ENCODE measurements at places on chromosomes 5 and 9.

GRCh38 chr5:88845081-88845697, 37.8 kb downstream of the MEF2C start:
- H3K36me3 ChIP-seq = peaks cover under 1% of the 10 kb centered on the region
- no peak for DNase-seq
- no peaks in the 10 kb centered on the region for H3K4me1 ChIP-seq
- no peaks in the 10 kb centered on the region for H3K27me3 ChIP-seq
- H3K27ac ChIP-seq = no peak overlapping the region

DNA sequence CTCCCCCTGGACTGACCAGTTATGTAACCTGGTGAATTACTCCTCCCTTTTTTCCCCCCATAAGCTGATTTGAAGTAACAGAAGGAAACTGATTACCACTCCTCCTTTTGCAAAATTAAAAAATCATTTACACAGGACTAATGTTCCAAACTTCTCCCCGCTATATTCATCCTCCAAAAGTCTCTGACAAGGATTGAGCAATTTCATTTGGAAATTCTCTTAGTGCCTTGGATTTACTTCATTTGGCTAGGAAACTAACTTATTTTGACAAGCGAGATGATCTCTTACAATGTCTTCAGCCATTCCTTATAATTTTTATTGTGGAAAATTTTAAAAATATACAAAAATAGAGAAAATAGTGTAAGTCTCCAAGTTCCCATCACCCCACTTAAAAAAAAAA, 15.4 kb upstream of the B4GALT1 start:
- H3K36me3 ChIP-seq = no peaks in the 10 kb centered on the region
- H3K4me1 ChIP-seq = no peaks in the 10 kb centered on the region
- no peak overlapping the region for H3K27ac ChIP-seq

GRCh38 chr5:150080696-150081435, 5.5 kb downstream of the CSF1R start:
- no peak overlapping the region for H3K27ac ChIP-seq
- peaks cover 25% of the 10 kb centered on the region for H3K4me1 ChIP-seq
- DNase-seq = no peak
- no peaks in the 10 kb centered on the region for H3K36me3 ChIP-seq
- no peak overlapping the region for H3K4me3 ChIP-seq
- peaks cover 8% of the 10 kb centered on the region for H3K27me3 ChIP-seq

- no peaks in the 10 kb centered on the region for H3K36me3 ChIP-seq
- no peak overlapping the region for H3K4me3 ChIP-seq
- H3K27ac ChIP-seq = peak overlapping the region; percentile 88
- peaks cover 46% of the 10 kb centered on the region for H3K4me1 ChIP-seq
Observed at GRCh38 chr9:78130004-78130403, 98.4 kb upstream of the GNAQ start.

DNA sequence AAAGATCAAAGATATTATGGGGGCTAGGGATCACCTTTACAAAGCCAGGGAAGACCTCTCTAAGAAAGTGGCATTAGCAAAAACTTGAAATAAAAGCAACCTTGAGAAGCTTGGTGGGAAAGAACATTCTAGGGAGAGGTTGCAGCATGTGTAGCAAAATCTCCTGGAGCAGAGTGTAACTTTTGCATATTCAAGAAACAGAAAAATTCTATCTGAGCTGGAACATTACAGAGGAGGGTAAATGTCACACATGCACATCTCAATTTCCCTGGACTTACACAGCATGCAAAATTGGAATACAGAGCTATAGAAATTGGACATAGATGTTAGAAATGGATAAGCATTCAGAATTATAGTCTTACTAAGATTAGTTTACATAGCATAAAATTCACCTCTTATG, 510.0 kb downstream of the CETN3 start:
- H3K36me3 ChIP-seq = peaks cover 5% of the 10 kb centered on the region
- no peak overlapping the region for H3K4me3 ChIP-seq
- H3K4me1 ChIP-seq = no peaks in the 10 kb centered on the region

GRCh38 chr5:151678713-151679112, 8.0 kb downstream of the SPARC start:
- peaks cover under 1% of the 10 kb centered on the region for H3K36me3 ChIP-seq
- peak overlapping the region; percentile 5 for H3K4me3 ChIP-seq
- peaks cover 57% of the 10 kb centered on the region for H3K4me1 ChIP-seq
- H3K27me3 ChIP-seq = no peaks in the 10 kb centered on the region

DNA sequence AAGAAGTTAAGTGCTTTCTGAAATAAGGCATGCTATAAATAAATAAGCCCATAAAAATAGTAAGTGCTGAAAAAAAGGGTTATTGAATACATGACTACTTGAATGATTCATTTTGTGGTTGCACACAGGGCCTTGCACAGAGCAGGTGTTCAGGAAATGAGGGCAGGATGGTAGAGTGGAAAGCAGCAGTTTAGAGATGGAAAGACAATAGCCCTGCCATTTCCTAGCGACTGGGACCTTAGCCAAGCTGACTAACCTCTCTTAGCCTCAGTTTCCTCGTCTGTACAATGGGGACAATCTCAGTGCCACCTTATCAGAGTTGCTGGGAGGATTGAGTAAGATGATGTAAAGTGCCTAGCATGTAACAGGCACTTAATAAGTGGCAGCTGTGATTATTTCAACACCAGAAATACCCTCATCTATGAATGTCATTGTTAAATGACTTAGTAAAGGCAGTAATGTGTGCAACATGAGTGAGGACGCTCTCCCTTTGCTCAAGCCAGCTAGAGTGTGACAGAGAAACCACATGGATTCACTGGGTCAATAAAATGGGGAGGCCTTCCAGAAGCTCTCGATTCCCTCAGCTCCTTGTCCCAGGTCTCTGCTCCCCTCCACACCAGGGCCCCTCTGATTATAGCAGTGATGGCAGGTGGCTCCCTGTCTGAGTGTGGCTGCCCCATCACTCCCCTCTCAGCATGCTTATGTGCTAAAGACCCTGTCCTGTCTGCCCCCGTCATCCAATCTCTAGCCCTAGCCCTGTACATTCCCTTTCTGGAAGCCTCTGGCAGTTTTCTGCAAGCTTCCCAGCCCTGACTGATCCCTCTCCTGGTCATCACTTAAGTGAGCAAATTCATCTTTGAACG, 16.0 kb upstream of the PHF19 start:
- H3K36me3 ChIP-seq = no peaks in the 10 kb centered on the region
- H3K27me3 ChIP-seq = no peaks in the 10 kb centered on the region

- H3K27ac ChIP-seq = no peak overlapping the region
- no peaks in the 10 kb centered on the region for H3K27me3 ChIP-seq
- H3K4me1 ChIP-seq = no peaks in the 10 kb centered on the region
- DNase-seq = no peak
- no peaks in the 10 kb centered on the region for H3K36me3 ChIP-seq
Observed at GRCh38 chr5:160674901-160675300, 177.1 kb downstream of the ATP10B start.

GRCh38 chr5:65022932-65023331, 254.2 kb downstream of the CWC27 start:
- no peak overlapping the region for H3K27ac ChIP-seq
- H3K36me3 ChIP-seq = no peaks in the 10 kb centered on the region
- peaks cover 12% of the 10 kb centered on the region for H3K4me1 ChIP-seq

GRCh38 chr9:90477535-90477934, 165.1 kb downstream of the DIRAS2 start:
- H3K4me3 ChIP-seq = no peak overlapping the region
- H3K27ac ChIP-seq = peak overlapping the region; percentile 30
- no peaks in the 10 kb centered on the region for H3K27me3 ChIP-seq
- no peaks in the 10 kb centered on the region for H3K4me1 ChIP-seq
- DNase-seq = no peak

DNA sequence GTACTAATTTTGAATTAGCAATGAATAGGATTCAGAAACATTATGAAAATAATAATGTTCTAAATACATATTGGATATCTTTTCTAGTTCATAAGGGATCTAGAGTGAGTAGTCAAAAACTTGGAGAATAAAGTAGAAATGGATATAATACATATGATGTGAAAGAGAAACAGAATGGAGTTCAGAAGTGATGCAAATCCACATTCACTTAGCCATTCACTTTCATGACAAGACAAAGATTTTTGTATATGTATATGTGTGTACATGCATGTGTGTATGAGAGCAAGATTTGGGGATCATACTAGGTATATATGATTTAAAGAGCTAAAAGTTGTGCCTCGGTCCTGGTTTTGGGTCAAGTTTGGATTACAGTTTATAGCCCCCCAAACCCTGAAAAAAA, 34.1 kb downstream of the TMEM252 start:
- peaks cover 14% of the 10 kb centered on the region for H3K4me1 ChIP-seq
- H3K4me3 ChIP-seq = no peak overlapping the region
- no peak overlapping the region for H3K27ac ChIP-seq
- H3K36me3 ChIP-seq = no peaks in the 10 kb centered on the region

- peaks cover 91% of the 10 kb centered on the region for H3K4me1 ChIP-seq
- peak overlapping the region; percentile 5 for H3K4me3 ChIP-seq
- no peaks in the 10 kb centered on the region for H3K27me3 ChIP-seq
- H3K27ac ChIP-seq = peak overlapping the region; percentile 38
- no peak for DNase-seq
Observed at GRCh38 chr9:95498641-95499040, 18.1 kb downstream of the PTCH1 start.

- no peaks in the 10 kb centered on the region for H3K4me1 ChIP-seq
- DNase-seq = no peak
- no peak overlapping the region for H3K27ac ChIP-seq
- peaks cover 2% of the 10 kb centered on the region for H3K36me3 ChIP-seq
Observed at GRCh38 chr9:3074247-3074646, 230.4 kb upstream of the PUM3 start.

DNA sequence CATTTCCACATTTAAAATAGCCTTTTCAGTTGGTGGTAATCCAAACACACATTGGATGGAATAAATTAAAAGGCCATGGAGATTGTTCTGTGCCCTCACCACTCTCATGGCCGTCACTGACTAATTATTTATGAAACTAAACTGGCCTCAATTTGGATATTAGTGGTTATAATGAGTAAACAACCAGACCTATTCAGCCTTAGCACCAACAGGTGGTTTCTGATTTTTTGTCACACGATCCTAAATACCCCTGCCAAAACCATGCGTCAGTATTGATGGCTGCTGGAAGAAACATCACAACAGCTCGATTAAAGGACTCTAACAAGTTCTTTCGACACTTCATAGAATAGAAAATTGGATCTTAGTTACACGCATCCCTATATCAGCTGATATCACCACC, 276.0 kb upstream of the DAP start:
- H3K27ac ChIP-seq = no peak overlapping the region
- no peak overlapping the region for H3K4me3 ChIP-seq
- DNase-seq = no peak
- H3K27me3 ChIP-seq = no peaks in the 10 kb centered on the region
- H3K36me3 ChIP-seq = peaks cover 4% of the 10 kb centered on the region
- peaks cover 6% of the 10 kb centered on the region for H3K4me1 ChIP-seq

GRCh38 chr5:132234684-132235062, 7.0 kb upstream of the P4HA2 start:
- no peaks in the 10 kb centered on the region for H3K4me1 ChIP-seq
- no peak overlapping the region for H3K4me3 ChIP-seq
- H3K27me3 ChIP-seq = peaks cover 4% of the 10 kb centered on the region

DNA sequence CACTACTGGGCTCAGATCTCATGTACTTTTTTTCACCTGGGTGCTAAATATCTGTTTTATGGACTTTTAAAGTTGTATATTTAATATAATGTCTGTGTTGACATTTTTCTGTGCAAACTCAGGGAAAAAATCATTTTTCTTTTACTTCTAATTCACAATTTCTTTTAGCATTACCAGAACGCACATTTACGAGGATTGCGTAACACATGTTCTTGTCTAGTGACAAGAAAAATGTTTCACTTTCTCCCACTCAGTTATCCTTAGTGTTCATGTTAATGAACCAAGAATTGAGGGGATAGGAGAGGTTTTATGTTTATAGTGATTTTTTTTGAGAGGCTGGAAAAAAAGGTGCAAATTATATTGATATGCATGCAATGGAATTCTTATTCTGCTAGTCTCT, 86.3 kb upstream of the PJA2 start:
- H3K36me3 ChIP-seq = no peaks in the 10 kb centered on the region
- H3K27ac ChIP-seq = no peak overlapping the region
- no peak for DNase-seq

GRCh38 chr5:64612344-64612961, 77.8 kb upstream of the SHISAL2B start:
- peaks cover 48% of the 10 kb centered on the region for H3K27me3 ChIP-seq
- H3K27ac ChIP-seq = no peak overlapping the region
- H3K4me1 ChIP-seq = no peaks in the 10 kb centered on the region
- no peak overlapping the region for H3K4me3 ChIP-seq
- DNase-seq = peak; percentile 42

GRCh38 chr9:99261923-99262322, 39.8 kb downstream of the SEC61B start:
- H3K4me3 ChIP-seq = no peak overlapping the region
- H3K27ac ChIP-seq = no peak overlapping the region
- no peaks in the 10 kb centered on the region for H3K27me3 ChIP-seq
- DNase-seq = no peak
- H3K36me3 ChIP-seq = no peaks in the 10 kb centered on the region
- peaks cover 5% of the 10 kb centered on the region for H3K4me1 ChIP-seq

DNA sequence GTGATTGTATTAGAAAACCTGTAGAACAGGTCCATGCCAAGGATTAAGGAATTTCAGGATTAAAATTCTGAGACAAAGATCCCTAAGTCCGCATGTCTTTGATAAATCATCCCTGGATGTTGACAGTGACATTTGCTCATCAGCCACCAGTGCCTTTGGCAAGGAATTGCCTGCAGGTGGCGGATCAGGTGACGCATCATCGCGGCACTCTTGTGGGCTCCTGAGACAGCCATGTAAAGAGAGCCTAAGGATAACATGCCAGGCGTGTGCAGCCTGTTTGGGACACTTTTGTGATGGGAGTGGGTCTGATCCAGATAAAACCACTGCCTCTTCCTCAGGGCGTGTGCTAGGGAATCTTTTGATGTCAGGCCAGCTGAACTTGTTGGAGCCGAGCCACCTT, 40.6 kb downstream of the ADCY2 start:
- H3K36me3 ChIP-seq = no peaks in the 10 kb centered on the region
- H3K4me1 ChIP-seq = peaks cover 6% of the 10 kb centered on the region

DNA sequence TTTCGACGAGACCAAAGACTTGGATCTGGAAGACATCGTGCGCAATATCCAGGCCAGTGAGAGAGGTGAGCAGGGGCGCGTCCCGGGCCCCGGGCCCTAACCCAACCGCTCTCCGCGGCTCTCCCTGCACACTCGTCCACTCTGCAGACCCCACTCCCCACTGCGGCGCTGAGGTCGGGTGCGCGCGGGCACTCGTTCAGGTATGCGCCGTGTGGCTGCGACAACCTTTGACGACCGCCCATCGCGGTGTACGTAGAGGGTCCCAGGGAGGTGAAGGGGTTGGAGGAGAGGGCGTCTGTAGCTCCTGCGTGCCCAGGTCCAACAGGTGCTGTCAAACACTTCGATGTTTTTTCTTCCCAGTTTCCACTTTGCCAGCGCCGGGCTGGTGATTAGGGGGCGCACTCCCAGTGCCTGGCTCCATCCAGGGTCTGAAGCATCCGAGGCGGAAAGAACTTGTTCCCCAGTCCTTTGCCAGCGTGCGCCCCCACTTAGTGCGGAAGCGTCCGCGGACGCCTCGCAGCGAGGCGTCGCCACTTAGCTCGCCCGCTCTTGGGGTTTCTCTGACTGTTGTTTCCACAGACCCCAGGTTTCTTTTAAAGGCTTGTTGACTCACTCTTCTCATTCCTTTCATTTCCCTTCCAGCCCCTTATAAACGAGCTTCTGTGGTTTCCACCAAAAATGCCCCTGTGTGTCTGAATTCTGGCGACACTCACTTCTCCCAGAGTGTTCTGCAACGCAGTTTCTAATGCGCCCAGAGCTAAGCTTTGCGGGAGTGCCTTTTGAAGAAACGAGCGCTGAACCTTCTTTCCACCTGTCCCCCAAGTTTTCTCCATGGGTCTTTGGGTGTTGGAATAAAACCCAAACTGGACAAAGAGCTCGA, 1.6 kb downstream of the NPR3 start:
- H3K27ac ChIP-seq = no peak overlapping the region
- H3K4me3 ChIP-seq = peak overlapping the region; percentile 88
- peaks cover 8% of the 10 kb centered on the region for H3K36me3 ChIP-seq
- peaks cover 30% of the 10 kb centered on the region for H3K4me1 ChIP-seq
- DNase-seq = peak; percentile 2
